Stimulated activated CD4-positive, alpha-beta T cell treated with anti-CD3 and anti-CD28 coated beads, Interleukin-15, amount 100 ng/mL, for 48 hours (primary cell): ENCODE measurements at places on chromosomes 1 and 21.

DNA sequence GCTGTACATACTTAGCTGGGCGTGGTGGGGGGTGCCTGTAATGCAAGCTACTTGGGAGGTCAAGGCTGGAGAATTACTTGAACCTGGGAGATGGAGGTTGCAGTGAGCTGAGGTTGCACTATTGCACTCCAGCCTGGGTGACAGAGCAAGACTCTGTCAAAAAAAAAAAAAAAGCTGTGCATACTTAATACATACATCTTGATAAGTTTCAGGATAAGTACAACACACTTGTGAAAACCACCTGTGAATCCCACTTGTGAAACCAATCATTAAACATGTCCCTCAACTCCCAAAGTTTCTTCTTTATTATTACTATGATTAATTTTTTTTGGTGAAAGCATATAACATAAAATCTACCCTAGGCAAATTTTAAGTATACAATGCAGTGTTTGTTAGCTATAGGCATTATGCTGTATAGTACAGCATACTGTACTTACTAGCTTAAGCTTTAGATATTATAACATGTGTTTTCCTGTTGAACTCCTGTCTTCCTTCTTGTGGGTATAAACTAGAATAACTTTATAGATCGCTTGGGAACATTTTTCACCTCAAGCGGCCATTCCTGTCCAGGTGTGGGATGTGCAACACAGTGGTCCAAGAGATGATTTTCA is 41.4 kb downstream of the DISC1 start:
- DNase-seq = no peak

GRCh38 chr1:82782599-82782998 is 981.9 kb downstream of the ADGRL2 start:
- DNase-seq = no peak

GRCh38 chr1:75600781-75601180 is 10.1 kb downstream of the SLC44A5 start:
- no peak for DNase-seq

GRCh38 chr1:209866201-209866600 is 38.4 kb downstream of the UTP25 start:
- no peak for DNase-seq

DNA sequence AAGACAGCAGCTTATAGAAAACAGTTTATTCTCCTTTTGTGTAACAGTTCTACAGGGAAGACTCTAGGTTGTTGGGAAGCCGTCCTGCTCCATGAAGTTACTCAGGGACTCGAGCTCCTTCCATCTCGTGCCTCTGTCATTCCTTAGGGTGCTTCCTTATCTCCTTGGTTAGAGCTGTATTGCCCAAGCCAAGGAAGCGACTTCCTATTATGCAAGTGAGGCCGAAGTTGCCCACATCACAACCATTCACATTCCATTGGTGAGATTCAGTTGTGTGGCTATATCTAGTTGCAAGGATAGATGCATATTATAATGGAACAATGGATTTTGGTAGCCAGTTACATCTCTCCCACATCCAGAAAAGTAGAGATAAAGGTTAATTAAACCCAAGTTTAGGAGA is 9.0 kb downstream of the GSTM5 start:
- DNase-seq = no peak

GRCh38 chr1:189550498-189550897 is 927.2 kb downstream of the BRINP3 start:
- DNase-seq = no peak

GRCh38 chr1:85611425-85611824 is 30.9 kb downstream of the CCN1 start:
- no peak for DNase-seq

DNA sequence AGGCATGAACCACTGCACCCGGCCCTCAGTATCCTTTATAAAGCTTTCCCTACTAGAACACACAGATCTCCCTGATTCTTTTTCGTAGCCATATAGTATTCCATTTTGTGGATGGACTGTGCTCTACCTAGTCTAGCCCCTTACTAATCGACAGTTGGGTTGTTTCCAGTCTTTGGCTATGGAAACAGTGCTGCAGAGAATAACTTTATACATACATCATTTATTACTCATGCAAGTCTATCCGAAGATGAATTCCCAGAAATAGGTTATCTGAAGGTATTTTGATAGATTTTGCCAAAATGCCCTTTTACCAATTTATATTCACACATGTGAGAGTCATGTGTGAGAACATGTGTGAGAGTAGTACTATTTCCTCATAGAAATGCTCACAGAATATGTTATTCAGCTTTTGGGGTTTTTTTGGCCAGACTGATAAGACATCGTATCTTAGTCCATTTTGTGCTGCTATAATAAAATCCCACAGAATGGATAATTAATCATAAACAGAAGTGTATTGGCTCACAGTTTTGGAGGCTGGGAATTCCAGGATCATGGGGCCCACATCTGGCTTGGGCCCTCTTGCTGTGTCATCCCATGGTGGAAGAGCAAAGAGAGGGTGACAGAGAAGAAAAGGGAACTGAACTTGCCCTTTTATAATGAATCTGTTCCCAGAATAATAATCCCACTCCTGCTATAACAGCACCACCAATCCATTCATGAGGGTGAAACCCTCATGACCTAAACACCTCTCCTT is 17.3 kb upstream of the FGR start:
- no peak for DNase-seq

DNA sequence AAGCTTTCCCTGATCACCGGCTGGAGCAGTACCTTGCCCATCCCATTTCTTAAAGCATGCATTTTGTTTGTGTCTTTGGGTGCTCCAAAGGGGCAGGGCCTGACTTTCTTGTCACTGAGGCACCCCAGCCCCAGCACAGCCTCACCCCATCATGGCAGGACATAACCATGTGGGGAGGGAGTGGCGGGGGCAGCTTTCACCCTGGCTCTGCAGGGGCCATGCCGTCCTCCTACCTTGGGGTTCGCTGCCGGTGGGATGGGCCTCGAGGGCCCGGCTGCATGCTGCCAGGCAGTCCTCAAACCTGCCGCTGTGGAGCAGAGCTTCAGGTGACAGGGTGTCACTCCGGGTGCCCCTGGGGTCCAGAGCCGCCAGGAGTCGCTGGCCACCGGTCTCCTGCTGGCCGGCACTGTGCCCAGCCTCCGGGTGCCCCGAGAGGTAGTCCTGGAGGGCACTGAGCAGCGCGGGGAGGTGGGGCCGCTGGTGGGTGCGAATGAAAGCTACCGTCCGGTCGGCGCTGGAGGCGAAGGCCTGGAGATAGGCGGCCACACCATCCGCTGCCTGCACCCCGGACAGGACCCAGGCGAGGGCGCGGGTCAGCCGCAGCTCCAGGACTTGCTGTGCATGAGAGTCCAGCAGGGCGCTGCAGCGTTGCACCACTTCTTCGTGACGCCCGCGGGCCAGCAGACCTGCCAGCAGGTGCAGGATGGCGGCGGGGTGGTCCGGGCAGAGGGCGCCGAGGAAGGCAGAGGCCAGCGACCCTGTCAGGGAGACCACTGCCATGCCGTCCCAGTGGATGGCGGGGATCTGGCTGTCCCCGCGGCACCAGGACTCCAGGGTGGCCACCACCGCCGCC is 1.5 kb downstream of the TTC34 start:
- DNase-seq = no peak

DNA sequence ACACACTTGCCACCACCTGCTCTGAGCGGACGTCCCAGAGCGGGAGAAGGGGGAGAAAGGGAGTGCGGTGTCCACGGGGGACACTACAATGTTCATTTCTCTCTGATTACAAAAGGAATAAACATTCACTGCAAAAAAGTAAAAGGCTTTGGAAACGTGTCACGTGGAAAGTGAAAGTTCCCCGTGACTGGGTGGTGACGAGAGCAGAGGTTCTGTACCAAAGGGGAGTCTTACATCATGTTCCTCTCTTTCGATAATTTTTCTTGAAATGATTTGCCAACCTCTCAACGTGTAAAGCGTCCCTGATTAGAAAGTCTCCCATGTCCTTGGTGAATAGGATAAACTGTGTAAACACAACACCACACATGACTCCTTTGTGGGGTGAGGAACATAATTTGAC is 22.0 kb upstream of the PRDM15 start:
- DNase-seq = peak; percentile 39

- no peak for DNase-seq
These were observed 160.2 kb downstream of the CYYR1 start for GRCh38 chr21:26412885-26413284.

DNA sequence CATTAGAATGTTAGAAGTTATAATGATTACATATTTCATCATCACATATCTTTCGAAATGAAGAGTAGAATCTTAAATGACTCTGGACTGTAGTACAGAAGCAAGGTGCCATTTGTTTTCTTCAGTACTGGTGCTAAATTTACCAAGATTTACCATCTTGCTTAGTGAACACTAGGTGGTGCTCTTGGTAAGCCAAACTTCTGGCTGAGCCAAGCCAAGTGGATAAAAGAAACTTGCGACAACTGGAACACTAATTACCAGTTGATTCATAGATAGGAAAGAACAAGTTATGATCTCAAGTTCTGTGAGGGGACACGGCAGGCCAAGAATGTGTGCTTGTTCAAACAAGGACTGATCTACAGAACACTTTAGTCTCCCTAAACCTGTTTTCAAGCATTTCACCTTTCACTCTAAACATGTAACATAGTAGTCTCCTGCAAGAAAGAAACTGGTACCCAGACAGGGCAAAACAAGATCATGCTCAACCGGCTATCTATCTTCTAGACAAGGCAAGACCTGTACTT is 19.8 kb downstream of the SPRTN start:
- no peak for DNase-seq

- DNase-seq = no peak
These were observed 604 bp downstream of the FGR start for GRCh38 chr1:27634177-27634984.

GRCh38 chr1:67558449-67559193 is 126.4 kb upstream of the GADD45A start:
- DNase-seq = no peak

- no peak for DNase-seq
These were observed 22.7 kb upstream of the EYA3 start for GRCh38 chr1:28111157-28111556.

- no peak for DNase-seq
These were observed 12.9 kb downstream of the KIAA1614 start for GRCh38 chr1:180925471-180926051.

- no peak for DNase-seq
These were observed 54.7 kb downstream of the CD2 start for GRCh38 chr1:116808848-116809508.

GRCh38 chr1:218135371-218135770 is 149.7 kb upstream of the RRP15 start:
- DNase-seq = no peak

GRCh38 chr21:32298148-32298559 is 501 bp upstream of the MRAP start:
- no peak for DNase-seq

DNA sequence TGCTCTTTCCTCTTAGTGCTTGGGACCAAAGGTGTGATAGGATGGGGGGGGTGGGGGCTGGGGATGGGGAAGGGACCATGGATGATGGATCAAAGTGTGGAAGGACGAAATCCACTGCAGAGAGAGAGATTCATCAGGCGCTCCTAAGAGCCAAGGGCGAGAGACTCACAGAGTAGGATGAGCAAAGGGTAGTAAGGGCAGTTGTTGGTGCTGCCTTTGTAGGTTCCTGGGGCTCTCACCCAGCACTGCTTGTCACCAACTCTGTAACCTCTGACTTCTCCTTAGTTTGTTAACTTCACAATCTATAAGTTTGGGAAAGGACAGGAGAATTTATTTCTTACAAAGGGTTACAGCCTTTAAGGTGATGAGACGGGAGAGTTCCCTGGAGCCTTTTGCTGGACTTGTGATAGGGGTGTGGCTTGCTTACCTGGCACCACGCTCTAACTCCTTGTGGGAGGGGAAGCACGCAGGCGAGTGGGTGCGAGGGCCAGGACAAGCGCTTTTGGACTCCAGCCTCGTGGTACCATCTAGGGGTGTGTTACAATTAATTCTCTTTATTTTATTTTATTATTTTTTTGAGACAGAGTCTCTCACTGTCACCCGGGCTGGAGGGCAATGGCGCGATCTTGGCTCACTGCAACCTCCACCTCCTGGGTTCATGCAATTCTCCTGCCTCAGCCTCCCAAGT is 1.6 kb upstream of the PDXK start:
- DNase-seq = no peak

DNA sequence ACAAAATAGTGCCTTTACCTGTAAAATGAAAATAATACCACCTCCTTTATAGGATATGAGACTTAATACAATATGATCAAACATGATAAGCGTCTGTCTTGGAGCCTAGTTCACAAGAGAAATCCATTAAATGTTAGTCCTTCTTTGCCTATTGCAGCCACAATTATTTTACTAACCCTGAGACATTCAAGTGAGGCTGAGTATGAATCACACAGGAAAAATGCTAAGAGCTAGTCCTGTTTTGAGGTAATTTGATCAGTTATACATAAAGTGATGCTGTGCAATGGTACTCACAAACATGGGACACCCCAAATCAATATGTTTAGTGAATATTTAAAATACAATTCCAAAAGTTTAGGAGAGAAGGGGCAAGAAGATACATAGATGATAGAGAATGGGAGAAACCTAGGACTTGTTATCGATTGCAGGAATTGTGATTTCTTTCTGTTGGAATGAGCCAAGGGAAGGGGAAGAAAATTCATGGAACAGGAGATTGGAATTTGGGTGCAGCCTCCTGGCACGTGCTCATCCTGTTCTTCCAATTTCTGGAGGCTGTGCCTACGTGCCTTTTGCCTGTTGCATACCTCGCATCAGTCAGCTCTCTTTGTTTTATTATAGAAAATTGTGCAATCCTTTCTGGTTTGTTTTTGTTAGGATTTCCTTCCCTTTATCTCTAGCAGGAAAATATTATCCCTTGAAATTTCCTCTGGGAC is 39.9 kb upstream of the BACH1 start:
- no peak for DNase-seq

DNA sequence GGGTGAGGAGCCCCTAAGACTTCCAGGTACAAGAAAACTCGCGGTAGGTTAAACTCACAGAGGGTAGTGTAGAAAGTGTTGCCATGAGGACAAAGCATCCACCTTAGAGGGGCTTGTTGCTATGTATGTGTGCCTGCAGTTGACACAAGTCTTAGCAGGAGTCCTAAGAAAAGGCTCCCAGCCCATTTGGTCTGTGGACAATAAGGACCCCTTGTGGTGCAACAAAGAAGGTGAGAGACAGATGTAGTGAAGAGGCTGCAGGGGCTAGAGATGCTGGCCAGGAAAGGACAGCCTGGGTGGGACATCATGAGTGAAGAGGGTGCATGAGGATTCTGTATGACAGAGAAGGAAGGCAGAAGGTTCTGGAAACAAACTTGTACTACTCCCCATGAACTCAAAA is 36.3 kb upstream of the IL10 start:
- DNase-seq = no peak

- DNase-seq = no peak
These were observed 21.6 kb downstream of the AK5 start for GRCh38 chr1:77303387-77303786.

- DNase-seq = no peak
These were observed 18.1 kb upstream of the BEND5 start for GRCh38 chr1:48794816-48795215.

- DNase-seq = no peak
These were observed 9.3 kb downstream of the SLAMF8 start for GRCh38 chr1:159835862-159836525.

GRCh38 chr1:200938955-200939354 is 44.3 kb downstream of the INAVA start:
- DNase-seq = no peak

GRCh38 chr1:174265282-174265681 is 106.0 kb downstream of the RABGAP1L start:
- DNase-seq = no peak
